ENCODE measurements at places on chromosomes 13 and 19. TPM values are rescaled to one million over a fixed set of nuclear protein-coding genes. Genes with fewer than 3 reads are reported as not detected.

SOX1 gene
- total RNA-seq: not detected

DNA sequence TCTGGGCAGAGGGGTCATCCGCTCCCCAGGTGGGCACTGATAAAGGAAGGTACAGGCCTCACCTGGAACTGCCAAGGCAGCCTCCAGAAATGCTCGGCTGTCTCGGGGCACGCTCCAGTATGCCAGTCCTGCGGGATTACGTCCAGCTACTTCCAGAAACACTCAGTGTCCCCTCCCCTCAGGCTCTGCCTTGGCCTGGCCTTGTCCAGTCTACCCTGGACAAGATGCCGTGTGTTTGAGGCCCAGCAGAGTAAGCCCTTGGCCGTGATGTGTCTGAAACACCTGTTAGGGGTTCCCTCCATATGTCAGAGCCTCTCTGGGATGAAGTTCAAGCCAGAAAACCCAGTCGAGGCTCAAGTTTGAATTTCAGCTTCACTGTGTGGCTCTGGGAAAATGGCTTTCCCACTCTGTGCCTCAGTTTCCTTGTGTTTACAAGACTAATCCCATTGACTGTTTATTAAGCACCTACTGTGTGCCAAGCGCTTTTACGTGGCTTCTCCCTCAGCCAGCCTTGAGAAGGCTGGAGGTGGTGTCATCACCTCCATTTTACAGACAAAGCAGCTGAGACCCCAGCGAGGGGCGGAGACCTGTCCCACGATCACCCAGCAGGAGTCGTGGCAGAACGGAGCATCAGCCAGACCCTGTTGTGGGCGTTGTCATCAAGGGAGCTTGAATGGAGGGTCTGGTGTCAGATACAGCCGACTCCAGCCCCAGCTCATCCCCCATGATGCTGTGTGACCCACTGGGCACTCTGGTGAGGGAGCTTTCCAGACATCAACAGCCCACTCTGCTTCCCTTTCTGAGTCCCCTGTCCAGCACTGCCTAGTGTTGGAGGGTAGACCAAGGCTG, 2.0 kb upstream of the PIK3R2 start:
- no peak for DNase-seq

KIR3DL2 gene
- total RNA-seq: 0.36 TPM

GRCh38 chr19:39951686-39952085, 17.3 kb upstream of the FCGBP start:
- no peak for DNase-seq

LILRA1 gene
- total RNA-seq: 2.5 TPM

DNA sequence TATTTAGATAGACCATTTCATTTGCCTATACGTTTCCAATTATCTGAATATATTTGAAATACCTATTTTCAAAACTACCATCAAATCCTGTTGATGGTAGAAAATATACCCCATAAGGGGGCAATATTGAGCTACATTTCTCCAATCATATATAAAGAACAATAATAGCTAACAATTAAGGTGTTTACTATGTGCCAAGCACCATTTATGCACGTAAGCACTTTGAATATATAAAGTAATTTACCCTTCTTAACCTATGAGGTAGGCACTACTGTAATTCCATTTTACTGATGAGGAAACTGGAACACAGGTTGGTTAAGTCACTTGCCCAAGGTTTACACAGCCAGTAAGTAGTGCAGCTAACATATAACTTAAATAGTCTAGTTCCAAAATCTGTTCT, 79.2 kb downstream of the UBL3 start:
- DNase-seq: no peak

ACTMAP gene
- total RNA-seq: 3.2 TPM
